ENCODE measurements at places on chromosomes 11 and 22.

DNA sequence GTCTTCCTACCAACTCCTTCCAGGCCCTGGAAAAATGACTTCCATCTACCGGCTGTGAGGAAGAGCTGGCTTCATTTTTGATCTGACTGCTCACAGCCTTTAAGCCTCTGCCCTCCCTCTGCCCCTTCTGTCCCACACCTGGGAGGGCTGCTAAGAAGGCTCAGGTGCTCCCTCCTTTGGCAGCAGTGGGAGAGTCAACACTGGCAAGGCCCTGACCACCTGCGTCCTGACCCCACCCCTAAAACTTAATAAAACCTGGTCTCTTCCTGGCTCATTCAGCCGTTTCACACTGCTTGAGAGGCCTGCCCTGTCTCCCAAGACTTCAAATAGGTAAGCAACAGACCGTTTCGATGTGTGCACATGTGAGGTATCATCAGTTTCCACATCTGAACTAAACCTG, 52.1 kb upstream of the NFRKB start:
- no peak for DNase-seq

- no peak for DNase-seq
Measured at GRCh38 chr11:87136236-87136635, 98.5 kb downstream of the TMEM135 start.

- DNase-seq, result no peak
Measured at GRCh38 chr11:35190804-35191348, 51.9 kb downstream of the CD44 start.

DNA sequence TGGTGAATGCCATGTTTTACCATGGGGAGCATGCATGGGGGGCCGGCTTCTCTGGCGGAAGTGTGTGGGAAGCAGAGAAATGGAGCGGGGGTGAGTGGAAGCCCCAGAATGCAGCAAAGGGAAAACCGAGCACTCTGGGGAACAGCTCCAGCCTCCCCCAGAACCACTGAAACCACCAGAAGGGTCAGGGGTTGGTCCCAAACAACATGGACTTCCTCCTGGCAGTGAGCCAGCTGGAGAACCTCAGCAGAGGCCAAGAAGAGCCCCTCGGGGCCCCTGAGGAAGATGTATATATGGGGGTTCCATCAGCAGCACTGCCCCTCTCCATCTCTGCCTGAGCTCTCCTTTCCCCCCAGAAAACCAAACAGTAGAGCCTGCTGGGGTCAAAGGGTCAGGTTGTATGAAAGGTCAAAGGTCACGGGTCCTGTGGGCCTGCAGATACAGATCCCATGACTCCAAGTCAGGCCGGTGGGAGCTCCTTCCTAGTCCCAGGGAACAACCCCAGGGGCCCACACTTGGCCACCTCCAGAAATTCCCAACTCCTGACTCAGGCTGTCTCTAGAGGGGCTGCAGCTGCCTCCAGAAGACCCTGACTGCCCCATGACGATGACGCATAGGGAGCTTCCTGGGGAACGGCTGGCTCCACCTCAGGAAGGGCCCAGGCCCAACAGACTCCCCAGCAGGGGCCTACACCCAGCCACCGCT, 48.5 kb upstream of the TIMP3 start:
- DNase-seq, result no peak

GRCh38 chr11:58591659-58592058, 12.8 kb downstream of the ZFP91 start:
- no peak for DNase-seq

DNA sequence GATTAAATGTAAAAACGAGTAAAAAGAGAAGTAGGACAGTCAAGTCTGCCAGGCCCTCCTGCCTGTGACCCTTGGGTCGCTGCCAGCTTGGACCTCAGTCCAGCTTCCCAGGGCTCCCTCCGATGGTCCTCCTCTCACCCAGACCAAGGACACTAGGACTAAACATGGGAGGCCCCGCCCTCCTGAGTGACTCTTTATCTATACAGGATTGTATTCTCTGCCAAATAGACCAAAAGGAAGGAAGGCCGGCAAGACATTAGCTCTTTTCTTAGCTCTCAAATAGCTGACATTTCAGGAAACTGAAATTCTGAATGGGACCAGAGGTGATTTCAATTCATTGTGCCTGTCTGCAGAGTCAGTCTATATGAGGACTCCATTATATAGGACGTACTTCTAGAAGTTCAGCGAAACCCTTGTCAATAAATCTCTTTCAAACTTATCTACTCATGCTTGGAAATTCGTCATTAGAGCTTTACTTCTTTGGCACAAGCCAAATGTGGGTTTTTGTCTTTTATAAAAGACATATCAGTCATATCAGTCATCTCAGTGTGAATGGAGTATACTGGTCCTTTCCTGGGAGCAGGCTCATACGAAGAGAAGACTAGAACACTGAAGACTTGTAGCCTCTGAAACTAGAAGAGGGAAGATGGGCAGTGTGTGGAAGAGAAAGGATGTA, 28.5 kb downstream of the ADORA2A start:
- DNase-seq, result no peak

DNA sequence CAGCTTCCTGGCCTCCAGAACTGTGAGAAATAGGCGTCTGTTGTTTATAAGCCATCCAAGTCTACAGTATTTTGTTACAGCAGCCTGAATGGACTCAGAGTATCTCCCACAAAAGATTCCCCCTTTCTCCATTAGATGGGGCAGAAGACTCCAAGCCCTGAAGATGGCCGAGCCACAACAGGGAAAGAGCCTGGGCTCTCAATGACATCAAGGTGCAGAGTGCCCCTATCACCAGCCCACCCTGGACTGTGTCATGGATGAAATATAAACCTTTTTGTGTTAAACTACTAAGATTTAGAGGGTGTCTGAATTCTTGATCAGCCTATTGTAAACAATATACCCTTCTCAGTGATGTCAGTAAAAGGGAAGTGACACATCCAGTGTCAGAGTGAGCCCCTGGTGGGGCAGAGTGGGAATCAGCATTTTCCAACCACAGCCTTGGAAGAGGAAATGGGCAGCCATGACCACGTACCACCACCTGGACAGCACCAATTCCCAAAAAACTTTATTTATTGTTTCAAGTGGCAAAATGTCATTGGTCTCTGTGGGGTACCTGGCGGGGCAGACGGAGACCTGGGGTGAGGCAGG, 25.5 kb downstream of the TNKS1BP1 start:
- DNase-seq, result no peak

GRCh38 chr11:20308601-20309000, 54.9 kb upstream of the HTATIP2 start:
- DNase-seq, result no peak

DNA sequence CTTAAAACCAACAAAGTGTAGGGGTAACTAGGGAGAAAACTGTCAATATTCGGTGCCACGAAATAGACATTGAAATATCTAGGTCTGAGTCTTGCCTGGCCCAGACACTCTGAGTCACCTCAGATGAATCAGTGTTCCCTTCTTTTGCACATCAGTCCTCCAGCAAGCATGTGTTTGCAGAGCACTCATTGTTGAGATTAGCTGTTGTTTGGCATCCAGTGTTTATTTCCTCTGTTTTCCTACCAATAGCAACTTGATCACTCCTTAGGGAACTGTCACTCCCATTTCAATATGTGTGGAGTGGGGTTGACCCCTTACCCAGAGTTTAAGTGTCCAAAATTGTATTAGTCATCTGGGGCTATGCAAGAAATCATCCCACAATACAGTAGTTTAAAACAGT, 4.7 kb upstream of the ASCC2 start:
- DNase-seq, result no peak

All from SW 1271 (cell line).